ENCODE measurements at places on chromosomes 7 and 10. TPM values are rescaled to one million over a fixed set of nuclear protein-coding genes. Genes with fewer than 3 reads are reported as not detected.

Gene TLL2
- total RNA-seq, result 8.7 TPM

Gene EN2
- not detected for total RNA-seq

Gene DHTKD1
- total RNA-seq, result 34.6 TPM

Gene MMP21
- total RNA-seq, result 0.15 TPM

Gene CADPS2
- 8.6 TPM for total RNA-seq

Gene COL28A1
- total RNA-seq, result 8.1 TPM

Gene ARMS2
- not detected for total RNA-seq

Gene VPS37D
- 1.8 TPM for total RNA-seq

Gene PNLIPRP1
- 0.72 TPM for total RNA-seq

Gene CCDC172
- not detected for total RNA-seq

Gene FAM25C
- total RNA-seq, result not detected

Gene LLCFC1
- not detected for total RNA-seq

Gene TMEM196
- total RNA-seq, result not detected

Gene BTBD16
- total RNA-seq, result 0.76 TPM

Gene DPP6
- total RNA-seq, result 2.1 TPM

Gene AKR1E2
- total RNA-seq, result 5.5 TPM

Gene DRGX
- not detected for total RNA-seq

Gene GHRHR
- not detected for total RNA-seq

Gene CTAGE8
- not detected for total RNA-seq
